Mammary epithelial cell (primary cell): ENCODE measurements at places on chromosomes 1 and 21. TPM values are rescaled to one million over a fixed set of nuclear protein-coding genes. Genes with fewer than 3 reads are reported as not detected.

The RGS13 gene
- not detected for total RNA-seq

The TFF2 gene
- total RNA-seq = not detected

The SLFNL1 gene
- 0.12 and 0.16 TPM in 2 replicates for total RNA-seq

The SYF2 gene
- total RNA-seq = 30.7 and 34.0 TPM in 2 replicates

DNA sequence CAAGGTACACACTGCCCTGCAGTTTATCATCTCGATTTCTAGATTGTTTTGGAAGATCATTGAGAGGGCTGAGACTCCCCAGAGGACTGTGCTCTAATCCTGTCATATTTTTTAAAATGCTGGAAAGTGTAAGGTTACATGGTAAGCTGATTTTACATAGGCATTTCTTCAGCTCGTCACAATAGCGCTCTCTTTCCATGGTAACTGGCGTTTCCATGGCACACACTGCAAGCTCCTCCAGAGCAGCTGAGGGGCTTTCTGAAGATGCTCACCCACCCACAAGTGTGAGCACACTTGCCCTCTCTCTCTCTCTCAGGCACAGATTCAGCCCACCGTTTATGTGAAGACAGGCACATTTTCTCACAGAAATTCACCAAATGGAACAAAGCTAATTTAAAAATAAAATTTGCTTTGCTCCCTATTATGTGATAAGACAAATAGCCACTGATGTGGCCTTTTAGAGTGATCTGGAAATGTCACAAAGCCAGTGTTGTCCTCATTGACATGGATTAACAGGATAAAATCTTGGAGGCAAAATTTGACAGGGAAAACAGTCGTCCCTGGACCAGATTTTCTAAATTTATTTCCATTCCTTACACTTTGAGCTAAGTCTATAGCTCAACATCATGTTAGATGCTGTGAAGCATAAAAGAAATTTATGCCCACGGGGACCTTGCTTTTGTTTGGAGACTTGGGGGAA, 421.5 kb downstream of the RWDD3 start:
- no peak for DNase-seq

GRCh38 chr1:201253411-201253810, 29.9 kb upstream of the PKP1 start:
- DNase-seq = no peak

DNA sequence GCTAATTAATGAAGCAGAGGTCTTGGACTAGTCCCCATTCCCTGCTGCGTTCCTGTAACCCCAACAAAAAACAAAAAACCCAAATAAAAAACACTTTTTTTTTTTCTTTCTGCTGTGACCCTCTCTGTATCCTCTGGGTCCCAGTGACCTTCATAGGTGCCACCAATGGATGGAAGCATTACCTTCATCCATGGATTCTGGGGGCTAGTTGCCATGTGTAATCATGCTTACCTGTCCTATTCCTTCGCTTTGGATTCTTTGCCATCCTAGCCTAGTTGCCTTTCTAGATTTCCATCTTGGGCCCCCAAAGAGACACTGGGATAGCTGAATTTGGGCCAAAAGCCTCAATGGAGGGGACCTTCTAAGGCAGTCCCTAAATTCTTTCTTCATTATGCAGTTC, 1208.7 kb downstream of the BRINP3 start:
- no peak for DNase-seq

- DNase-seq = peak; percentile 3
These were observed 259.1 kb downstream of the DSCAM start for GRCh38 chr21:40587736-40588346.

GRCh38 chr1:87560601-87561360, 232.1 kb downstream of the LMO4 start:
- no peak for DNase-seq

GRCh38 chr1:5756434-5757186, 235.6 kb downstream of the NPHP4 start:
- no peak for DNase-seq

GRCh38 chr1:171220081-171220420, 28.2 kb upstream of the FMO1 start:
- DNase-seq = peak; percentile 59

DNA sequence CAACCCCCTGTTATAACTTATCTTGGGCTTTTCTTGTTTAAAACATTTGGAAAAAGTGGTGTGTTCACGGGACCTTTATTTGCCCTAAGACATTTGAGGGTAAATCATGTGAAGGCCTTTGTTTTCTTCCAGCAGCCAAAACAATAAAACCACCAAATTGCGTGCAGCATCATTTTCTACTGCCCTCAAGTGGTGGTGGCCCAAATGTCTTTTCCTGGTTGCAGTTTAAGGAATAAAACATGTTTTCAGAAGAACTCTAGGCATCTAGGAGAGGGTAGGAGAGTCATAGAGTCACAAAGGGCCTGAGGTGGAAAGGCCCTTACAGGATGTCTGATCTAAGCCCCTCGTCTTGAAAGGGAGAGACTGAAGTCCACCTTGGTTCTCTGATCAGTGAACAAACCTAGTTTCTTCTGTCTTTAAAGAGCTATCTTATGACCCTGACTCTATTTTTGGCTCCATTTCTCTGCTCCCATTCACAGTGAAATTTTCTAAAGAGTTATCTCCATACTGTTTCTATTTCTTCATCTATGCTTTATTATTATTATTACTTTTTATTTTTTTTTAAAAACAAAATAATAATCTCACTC, 16.0 kb upstream of the EPS15 start:
- peak; percentile 45 for DNase-seq

- DNase-seq = no peak
These were observed 231 bp upstream of the RPS6KA1 start for GRCh38 chr1:26529405-26529654.
